CD8-positive, alpha-beta memory T cell (primary cell): ENCODE measurements at places on chromosomes 11 and 22. TPM values are rescaled to one million over a fixed set of nuclear protein-coding genes. Genes with fewer than 3 reads are reported as not detected.

DNA sequence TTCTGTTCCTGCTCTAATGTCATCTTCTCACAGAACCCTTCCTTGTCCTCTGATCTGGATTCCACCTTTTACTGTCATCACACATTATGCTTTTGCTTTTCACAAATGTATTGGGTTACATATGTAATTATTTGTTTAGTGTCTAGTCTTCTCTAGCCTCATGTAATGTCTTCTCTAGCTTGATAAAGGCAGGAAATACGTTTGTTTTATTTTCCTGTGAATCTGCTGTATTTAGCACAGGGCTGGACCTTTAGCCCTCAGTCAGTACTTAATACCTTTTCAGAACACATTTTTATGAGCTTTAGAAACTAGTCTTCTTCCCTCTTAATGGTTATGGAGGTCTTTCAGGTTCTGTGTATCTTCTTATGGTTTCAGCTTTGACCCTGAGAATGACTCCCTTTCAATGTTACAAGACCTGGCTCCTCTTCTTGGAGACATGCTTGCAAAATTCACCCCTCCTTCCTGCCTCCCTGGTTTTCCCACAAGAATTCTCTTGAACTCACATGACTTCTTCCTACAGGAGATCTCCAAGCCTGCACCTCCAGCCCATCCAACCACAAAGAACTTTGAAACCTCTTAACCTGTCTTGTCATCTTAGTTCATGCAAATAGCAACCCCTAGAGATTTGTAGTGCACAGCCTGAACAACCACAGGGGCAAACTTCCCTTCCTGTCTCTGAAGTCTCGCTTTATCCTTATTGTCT is 132.7 kb upstream of the DDI1 start:
- DNase-seq = no peak

GRCh38 chr11:18526521-18527296 is at the start of gene TSG101:
TSG101 (minus strand) TSS chr11:18526942; CDS start chr11:18526816, 126 bp downstream.
- DNase-seq = peak; percentile 93

DNA sequence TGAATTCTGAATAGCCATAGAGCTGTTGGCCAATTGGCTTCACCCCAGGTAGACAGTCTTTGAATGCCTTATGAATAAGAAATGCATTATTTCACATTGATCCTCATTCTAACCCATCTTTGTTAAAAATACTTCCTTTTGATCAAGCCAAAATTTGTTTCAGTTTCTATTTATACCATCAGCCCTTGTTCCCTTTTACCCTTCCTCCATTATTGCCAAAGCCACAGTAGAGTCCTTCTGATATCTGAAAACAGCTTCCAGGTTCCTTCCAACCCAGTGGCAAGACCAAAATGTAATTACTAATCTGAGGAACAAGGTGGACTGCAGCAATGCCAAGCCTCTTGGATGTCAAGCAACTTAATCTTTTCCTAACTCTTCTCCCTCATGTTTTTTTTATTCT is 458.8 kb downstream of the BUD13 start:
- DNase-seq = no peak

DNA sequence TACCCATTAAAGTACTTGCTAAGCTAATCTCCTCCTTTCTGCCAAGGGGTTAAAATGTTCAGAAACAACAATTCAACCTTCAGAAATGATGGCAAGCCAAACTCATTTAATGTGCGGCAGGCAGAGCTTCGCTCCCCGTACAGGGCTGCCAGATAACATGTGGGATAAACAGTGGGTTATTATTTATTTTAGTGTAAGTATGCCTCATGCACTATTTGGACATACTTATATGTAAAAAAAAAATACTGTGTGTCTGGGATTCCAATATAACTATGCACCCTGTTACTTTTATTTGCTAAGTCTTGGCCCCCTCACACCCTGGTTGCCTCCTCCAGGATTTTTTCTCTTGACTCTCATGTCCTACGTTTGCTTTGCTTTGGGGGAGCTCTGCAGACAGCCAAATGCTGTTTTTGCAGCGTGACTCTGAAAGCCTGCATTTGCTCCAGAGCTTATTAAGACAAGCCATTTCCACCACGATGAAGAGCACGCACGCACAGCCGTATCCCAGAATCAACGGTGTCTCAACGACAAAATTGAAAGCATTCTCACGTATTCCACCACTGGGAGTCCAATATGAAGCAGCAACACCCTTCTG is 86.5 kb upstream of the SHANK2 start:
- no peak for DNase-seq

The CTSC gene
- total RNA-seq = 132 TPM

The MIF gene
- 830 TPM for total RNA-seq

The RCE1 gene
- total RNA-seq = 41.2 TPM

GRCh38 chr11:70910835-70911234 is 341.5 kb downstream of the SHANK2 start:
- DNase-seq = no peak

DNA sequence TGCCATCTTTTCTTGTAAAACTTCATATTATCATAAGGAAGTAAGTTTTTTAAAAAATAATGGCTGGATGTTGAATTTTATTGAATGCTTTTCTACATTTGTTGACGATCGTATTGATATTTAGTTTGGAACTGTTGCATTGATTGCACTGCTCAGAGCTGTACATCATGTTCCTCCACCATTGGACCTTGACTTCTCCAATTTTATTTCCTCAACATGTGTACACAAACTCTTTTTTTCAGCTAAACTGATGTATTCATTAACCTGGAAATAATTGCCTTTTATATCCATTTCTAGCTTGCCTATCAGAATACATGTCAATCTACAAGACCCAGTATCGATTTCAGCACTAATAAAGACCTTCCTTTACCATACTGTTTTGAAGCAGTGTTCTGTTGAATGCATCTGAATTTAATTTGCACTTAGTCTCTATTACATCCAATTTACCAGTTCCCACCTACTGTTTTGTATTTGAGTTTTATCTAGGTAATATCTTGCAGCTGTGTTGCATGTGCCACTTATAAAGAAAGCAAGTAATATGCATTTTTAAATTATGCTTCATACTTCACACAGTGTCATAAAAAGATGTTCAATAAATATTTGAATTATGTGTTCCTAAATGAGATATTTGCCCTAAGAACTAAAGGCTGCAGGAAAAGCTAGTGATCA is 5.5 kb downstream of the CEP57 start:
- DNase-seq = no peak

The GLB1L2 gene
- total RNA-seq = 8.6 TPM

DNA sequence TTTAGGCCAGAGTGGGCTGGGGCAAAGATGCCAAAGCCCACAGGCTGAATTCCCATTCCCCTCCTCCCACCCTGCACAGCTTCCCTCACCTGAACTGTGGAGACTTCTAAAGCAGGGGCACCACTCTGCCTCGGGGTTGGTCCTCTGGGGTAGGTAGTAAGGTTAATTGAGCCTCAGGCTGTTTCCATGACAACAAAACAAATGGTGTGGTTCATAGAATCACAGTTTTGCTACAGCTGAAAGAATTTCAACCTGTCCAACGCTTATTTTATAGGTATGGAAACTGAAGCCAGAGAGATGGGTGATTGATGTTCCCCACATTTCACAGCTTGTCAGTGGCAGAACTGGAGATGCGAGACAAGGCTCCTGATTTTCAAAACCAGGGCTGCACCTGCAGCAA is 109.5 kb downstream of the SNX19 start:
- DNase-seq = no peak

The GGTLC2 gene
- total RNA-seq = not detected

The CCDC34 gene
- total RNA-seq = 23.0 TPM

DNA sequence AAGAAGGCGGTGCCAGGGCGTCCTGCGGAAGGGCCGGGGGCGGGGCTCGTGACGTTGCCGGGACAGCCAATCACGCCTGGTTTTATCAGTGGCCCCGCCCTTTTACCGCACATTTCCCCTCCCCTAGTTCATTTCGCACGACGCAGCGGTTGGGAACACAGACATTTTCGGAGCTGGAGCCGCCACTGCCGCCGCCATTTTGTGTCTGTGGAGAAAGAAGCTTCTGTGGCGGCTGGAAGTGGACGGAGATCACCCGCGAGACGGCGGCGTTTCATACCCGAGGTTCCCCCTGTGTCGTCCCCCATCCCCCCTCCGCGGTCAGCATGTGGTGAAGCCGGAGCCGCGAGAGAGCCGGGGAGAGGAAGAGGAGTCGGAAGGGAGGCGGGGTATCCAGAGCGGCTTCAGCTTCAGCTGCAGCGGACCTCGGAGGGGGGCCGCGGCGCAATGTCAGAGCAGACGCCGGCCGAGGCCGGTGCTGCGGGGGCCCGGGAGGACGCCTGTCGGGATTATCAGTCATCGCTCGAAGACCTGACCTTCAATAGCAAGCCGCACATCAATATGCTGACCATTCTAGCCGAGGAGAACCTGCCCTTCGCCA is at the start of gene PCF11:
TSS of gene PCF11 (plus strand) at position 136 of the 598 bp plus-strand sequence. CDS start at position 445, 309 bp downstream.
- no peak for DNase-seq

The GRM5 gene
- total RNA-seq = not detected

DNA sequence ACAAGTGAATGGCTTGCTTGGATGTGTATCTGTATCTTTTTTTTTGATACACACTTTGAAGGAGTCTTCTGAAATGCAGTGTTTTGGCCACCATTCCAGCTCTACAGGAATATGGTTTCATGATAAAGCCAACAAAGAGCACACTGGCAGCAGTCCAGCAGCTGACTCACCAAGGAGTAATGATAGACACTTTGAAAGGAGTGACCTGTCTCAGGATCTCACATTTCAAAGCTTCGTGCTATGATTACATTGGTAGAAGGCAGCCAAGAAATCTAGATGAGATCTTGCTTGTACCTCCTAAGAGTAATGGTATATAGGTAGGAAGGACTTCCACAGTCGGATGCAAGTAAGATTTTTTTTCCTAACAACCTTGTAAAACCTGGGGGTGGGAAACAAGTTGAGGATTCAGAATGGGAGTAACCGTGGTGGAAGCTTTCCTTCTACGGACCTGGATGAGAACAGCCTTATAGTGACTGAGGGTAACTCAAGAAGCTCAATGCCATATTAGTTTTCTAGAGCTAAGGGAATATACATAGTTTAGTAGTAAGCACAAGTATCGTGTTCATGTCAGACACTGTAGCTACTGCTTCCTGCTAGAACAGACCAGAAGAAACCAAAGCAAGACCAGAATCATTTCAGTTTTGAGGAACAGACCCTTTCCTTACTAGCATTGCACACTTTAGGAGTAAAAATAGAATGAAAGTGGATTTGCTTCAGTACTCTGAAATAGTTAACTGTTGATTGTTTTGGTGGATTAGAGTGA is 25.0 kb downstream of the MTMR3 start:
- no peak for DNase-seq
